ENCODE measurements at places on chromosomes 12 and 14. TPM values are rescaled to one million over a fixed set of nuclear protein-coding genes. Genes with fewer than 3 reads are reported as not detected.

GRCh38 chr14:73238424-73238852 is 1.1 kb downstream of the PAPLN start:
- DNase-seq, result no peak

- DNase-seq, result no peak
Measured at GRCh38 chr12:65823513-65824375, 539 bp upstream of the HMGA2 start.

C14orf39 gene
- total RNA-seq, result 0.10 TPM

DNA sequence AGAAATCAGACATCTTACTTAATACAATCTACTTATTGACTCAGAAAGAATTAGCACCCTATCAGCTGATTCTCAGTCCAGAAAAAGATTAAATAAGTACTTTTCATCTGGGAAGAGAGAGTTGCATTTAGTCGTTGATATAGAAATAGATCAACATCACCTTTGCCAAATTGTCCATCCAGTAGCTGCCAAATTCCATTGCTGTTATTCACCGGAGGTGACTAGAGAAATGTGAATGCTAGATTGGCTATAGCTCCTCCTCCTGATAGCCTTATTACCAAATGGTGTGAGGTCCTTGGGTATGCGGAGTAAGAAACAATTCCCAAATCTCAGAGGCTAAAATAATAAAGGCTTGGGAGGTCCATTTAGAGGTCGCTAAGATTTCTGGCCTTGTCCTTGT is 723.3 kb upstream of the FLRT2 start:
- DNase-seq, result no peak

All from mesenteric fat pad (tissue), 1 donor.